ENCODE measurements at places on chromosomes 1 and 21. TPM values are rescaled to one million over a fixed set of nuclear protein-coding genes. Genes with fewer than 3 reads are reported as not detected.

DNA sequence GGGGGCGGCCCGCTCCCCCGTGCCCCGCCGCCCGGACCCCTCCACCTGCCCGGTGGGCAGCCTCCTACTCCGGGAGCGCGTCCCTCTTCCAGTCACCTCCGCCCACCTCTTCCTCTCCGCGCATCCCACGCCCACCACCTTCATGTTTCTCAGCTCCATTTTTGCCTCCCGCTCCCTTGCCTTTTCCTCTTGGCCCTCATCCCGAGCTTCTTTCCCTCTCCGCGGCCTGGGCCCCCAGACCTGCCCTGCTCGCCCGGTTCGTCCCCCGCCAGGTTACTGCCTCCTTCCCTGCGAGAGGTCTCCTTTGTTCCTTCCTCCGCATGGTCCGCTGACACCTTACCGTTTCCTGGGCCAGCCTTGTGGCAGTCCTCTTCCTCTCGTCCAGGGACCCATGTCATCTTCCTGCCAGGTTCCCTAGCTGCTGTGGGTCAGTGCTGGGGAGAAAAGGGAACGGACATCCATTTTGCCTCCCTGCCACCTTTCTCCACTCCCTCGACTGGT, 563 bp downstream of the QSOX1 start:
- no peak for DNase-seq

- no peak for DNase-seq
Observed at GRCh38 chr1:159076438-159077119, at the start of gene AIM2. AIM2 (minus strand) TSS chr1:159076766; CDS start chr1:159073499, 3,267 bp downstream.

DNA sequence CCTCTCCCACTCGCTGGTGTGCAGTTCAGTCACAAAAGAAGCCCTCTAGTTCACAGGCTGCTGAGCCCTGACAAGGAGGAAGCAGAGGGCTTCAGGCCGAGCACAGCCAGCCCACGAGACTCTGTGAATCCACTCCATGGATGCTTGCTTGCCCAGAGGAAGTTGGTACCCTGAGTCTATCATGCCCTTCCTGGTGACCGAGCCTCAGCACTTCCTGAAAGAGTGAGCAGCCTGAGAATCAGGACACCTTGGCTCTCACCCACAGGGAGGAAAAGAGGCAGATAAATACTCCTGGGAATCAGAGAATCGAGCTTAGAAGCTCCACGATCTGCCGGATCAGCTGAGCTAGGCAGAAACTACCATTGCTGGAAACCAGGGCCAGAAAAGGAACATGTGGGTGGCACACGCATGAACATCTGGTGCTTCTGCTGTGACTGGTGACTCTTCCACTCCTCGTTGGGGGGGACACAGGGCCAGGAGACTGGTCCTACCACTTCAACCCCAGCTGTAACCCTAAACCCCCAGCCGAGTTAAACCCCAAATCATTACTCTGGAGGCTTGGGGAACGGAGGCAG, 376.3 kb upstream of the CAMK1G start:
- DNase-seq, result no peak

DNA sequence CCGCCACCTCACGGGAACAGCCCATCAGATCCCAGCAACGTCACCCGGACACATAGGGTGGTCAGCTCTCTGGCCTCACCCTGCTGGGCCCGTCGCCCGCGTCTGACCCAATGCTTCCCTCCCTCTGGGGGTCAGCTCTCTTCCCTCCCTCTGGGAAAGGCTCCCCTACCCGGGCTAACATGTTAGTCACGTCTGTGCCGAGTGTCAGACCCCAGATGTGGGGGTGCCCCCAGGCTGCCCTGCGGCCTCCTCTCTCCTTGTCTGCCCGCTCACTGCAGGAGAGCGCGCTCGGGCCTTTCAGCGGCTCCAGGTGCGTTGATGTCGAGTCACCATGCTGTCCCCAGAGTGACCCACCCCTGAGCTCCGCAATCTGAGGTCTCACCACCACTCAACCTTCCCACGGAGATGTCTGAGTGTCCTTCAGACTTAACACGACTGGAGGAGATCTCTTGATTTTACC, 34.3 kb downstream of the SLC37A1 start:
- DNase-seq, result no peak

- no peak for DNase-seq
Observed at GRCh38 chr1:111736548-111737215, 2.5 kb downstream of the INKA2 start.

GRCh38 chr1:243494741-243495431, 239.0 kb downstream of the SDCCAG8 start:
- no peak for DNase-seq

The RAB3B gene
- polyA plus RNA-seq, result 1.4 TPM

GRCh38 chr1:117594261-117594990, 11.4 kb upstream of the TENT5C start:
- DNase-seq, result no peak

- no peak for DNase-seq
Observed at GRCh38 chr1:150080784-150081183, 13.2 kb downstream of the VPS45 start.

DNA sequence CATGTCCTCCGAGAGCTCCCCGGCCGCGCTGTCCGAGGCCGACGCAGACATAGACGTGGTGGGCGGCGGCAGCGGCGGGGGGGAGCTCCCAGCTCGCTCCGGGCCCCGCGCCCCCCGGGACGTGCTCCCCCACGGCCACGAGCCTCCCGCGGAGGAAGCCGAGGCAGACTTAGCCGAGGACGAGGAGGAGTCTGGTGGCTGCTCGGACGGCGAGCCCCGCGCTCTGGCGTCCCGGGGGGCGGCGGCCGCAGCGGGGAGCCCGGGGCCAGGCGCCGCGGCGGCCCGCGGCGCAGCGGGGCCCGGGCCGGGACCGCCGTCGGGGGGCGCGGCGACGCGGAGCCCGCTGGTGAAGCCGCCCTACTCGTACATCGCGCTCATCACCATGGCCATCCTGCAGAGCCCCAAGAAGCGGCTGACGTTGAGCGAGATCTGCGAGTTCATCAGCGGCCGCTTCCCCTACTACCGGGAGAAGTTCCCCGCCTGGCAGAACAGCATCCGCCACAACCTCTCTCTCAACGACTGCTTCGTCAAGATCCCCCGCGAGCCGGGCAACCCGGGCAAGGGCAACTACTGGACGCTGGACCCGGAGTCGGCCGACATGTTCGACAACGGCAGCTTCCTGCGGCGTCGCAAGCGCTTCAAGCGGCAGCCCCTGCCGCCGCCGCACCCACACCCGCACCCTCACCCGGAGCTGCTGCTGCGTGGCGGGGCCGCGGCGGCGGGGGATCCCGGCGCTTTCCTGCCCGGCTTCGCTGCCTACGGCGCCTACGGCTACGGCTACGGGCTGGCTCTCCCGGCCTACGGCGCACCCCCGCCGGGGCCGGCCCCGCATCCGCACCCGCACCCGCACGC, 547 bp downstream of the FOXD2 start:
- no peak for DNase-seq

- no peak for DNase-seq
Observed at GRCh38 chr1:204337583-204337982, 22.1 kb downstream of the PLEKHA6 start.

The ALPL gene
- 0.09 TPM for polyA plus RNA-seq

The S100A9 gene
- polyA plus RNA-seq, result 694 TPM

The LRRC7 gene
- 0.02 TPM for polyA plus RNA-seq

The HAO2 gene
- not detected for polyA plus RNA-seq

The MCOLN2 gene
- 1.9 TPM for polyA plus RNA-seq

DNA sequence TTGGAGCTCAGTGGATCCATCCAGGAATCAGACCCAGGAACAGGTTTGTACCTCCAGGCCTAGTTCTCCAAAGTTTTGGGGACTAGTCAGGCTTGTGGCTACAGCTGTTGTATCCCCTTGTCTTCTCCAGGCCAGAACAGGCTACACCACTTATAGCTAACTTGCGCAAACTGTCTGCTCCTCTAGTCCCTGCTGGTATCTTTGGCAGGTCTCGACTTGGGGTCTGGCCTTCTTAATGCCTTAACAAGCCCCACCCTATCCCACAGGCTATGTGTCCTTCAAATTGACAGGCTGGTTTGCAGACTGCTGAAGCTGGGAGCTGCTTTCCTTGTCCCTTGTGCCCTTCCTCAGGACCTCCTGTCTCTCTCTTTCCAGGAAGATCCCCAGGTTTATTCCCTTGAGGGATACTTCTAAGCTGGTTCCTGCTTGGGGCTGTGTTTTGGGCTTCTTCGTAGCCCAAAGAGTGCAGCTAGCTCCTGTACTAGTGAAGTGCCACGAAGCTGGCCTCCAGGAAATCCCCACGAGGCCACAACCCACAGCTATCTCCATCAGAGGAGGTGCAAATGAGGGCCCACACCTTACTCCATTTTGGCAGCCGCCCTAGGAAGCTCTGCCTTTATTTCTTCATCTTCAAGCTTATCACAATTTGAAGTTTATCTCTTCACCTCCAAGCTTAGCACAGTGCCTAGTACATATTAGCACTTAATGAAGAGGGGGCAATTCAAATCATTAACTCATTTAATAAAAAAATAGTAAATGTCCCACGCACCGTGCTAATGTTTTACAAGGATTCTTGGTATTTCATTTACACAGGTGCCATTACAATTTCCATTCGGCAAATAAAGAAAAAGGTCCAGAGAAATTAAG, 683 bp upstream of the DMAP1 start:
- no peak for DNase-seq

DNA sequence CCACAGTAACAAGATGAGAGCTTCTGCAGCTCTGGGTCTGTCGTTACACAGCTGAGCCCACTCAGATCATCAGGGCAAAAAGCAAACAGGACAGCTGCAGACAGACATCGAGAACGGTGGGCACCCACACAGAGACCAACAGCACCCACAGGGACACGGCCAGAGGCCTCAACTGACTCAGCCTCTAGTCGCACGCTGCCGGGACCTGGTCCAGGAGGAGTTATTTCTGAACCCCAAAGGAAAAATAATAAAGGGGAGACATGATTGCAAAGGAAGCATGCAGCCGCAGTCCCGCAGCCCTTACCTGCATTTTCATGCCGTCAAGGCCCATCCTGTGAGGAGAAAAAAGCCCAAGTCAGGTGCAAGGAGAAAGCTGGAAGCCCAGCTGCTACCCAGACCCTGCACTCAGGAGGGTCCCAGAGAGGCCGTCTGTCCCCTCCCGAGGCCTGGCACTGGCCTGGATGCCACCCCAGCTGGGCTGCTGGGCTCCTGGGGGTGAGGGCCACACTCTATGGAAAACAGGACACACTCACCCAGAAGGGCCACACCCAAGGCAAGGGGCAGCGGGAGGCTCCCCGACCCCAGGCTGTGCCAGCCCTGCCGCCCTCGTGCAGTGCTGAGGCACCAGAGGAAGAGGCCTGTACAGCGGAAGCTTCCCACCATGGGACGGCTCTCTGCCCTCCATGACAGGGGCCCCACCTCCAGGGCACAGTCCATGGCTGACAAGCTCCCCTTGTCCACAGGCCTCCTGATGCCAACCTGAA, 15.7 kb downstream of the LSS start:
- no peak for DNase-seq

- DNase-seq, result peak; percentile 78
Observed at GRCh38 chr1:247331172-247331524, 519 bp downstream of the ZNF496 start.

The OPN3 gene
- polyA plus RNA-seq, result 28.1 TPM

The LRRIQ3 gene
- polyA plus RNA-seq, result 0.75 TPM

DNA sequence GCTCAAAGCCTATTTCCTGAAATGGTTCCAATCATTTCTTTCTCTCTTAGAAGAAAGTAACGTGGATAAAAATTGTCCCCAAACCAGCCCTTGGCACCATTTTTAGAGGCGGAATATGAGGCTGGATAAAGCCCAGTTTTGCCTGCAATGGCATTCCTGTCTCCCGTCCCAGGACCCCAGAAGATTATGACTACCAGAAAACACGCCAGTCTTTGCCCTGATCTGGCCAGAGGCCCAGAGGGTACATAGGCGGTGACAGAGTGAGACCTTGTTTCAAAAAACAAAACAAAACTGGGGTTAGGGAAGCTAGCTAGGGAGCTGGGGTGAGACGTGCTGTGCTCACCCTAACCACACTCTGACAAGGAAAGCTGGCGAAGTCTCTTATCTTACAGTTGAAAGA, at the start of gene AADACL4:
Gene AADACL4, plus strand, starts transcription at position 301 of the 400 bp plus-strand sequence. CDS start 462 bp downstream, outside the sequence.
- DNase-seq, result no peak

DNA sequence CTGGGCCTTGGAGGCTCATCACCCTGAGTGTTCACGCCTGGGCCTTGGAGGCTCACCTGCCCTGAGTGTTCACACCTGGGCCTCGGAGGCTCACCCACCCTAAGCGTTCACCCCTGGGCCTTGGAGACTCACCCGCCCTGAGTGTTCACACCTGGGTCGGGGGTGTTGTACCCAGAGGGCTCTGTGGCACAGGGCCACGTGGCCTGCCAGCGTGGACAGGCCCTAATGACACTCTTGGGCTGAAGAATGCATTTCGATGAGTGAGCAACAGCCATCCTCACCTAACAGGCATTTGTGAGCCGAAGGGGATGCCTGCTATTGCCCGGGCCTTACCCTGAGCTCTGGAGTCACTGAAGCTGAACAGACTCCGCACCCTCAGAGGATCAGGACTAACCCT, 17.5 kb downstream of the SLC19A1 start:
- no peak for DNase-seq

The NTNG1 gene
- polyA plus RNA-seq, result 1.7 TPM

GRCh38 chr1:153380711-153381110, 5.3 kb upstream of the S100A12 start:
- no peak for DNase-seq

DNA sequence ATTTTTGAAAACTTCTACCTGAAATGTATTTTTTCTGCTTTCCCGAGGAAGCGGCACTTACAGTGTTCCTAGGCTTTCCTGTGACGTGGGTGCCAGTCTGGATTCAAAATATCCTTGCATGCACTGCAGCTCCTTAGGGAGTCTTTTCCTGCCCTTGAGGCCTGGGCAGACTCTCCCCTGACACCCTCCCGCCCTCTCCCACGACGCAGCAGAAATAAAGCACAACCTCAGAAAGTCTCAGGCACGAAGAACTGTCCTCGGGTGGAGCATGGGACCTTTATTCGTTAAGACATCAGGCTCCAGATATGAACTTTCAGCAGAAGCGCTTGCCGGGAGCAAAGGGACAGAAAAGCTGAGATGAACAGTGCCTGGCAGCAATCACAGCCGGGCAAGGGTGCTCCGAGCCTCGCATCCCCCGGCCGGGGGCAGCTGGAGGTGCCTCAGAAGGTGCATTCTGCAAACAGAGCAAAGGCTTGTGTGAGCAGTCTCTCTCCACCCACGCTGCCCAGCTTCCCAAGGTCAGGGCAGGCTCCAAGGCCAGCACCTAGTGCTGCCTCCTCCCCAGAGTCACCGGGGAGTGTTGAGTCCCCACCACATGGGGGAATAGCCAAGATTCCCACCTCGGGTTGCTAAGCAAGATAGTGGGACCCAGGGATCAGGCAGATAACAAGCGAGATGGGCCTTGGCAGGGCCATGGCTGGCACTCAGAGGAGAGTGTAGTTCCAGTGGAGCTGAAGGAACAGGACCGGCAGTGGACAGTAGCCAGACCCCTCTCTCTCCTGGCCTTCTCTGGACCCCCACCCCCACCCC, 3.2 kb downstream of the TFF3 start:
- DNase-seq, result no peak

GRCh38 chr1:228768355-228769000, 33.2 kb downstream of the RHOU start:
- DNase-seq, result no peak

GRCh38 chr1:215669806-215670491, 102.8 kb downstream of the KCTD3 start:
- no peak for DNase-seq

DNA sequence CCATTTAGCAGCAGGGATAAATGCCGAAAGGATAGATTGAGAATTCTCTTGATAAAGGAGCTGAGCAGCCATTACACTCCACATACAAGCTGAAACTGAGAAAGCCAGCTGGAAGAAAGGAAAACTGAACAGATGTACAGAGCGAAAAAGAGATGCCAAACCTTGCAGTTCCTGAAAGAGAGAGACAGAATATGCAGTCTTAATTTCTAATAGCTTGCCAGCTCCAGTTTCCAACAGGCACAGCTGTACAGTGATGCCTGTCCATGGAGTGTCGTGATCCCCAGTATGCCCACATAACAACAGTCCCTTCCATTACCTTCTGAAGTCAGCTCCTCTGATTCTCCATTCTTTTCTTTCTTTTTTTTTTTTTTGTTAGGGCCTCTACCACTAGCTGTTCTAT, 22.7 kb downstream of the ABL2 start:
- DNase-seq, result no peak

Measured in mammary epithelial cell (primary cell).